Colonic mucosa (tissue), 4 donors: ENCODE measurements at places on chromosomes 7 and 10.

DNA sequence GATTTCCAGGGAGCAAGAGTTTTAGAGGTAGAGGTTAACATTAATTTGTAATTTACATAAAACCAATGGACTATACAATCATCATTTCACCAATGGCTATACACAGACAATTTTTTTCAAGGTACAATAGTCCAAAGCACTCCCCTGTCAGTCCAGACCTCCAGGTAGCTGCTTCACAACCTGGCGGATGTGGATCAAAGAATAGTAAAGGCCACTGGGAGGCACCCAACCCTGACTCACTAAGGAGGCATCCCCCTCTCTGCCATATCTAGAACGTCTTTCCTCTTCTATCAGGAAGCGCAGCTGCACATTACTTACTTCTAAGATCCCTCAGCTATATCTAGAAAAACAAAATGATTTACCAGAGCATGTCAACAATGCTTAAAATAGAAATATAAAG lies 217.7 kb upstream of the AOAH start:
- H3K36me3 ChIP-seq = no peaks in the 10 kb centered on the region
- no peaks in the 10 kb centered on the region for H3K27me3 ChIP-seq
- DNase-seq = no peak
- no peak overlapping the region for H3K4me3 ChIP-seq
- H3K27ac ChIP-seq = no peak overlapping the region

GRCh38 chr7:18638594-18639452 lies 143.3 kb downstream of the HDAC9 start:
- H3K4me3 ChIP-seq = no peak overlapping the region
- no peak for DNase-seq
- H3K36me3 ChIP-seq = no peaks in the 10 kb centered on the region

DNA sequence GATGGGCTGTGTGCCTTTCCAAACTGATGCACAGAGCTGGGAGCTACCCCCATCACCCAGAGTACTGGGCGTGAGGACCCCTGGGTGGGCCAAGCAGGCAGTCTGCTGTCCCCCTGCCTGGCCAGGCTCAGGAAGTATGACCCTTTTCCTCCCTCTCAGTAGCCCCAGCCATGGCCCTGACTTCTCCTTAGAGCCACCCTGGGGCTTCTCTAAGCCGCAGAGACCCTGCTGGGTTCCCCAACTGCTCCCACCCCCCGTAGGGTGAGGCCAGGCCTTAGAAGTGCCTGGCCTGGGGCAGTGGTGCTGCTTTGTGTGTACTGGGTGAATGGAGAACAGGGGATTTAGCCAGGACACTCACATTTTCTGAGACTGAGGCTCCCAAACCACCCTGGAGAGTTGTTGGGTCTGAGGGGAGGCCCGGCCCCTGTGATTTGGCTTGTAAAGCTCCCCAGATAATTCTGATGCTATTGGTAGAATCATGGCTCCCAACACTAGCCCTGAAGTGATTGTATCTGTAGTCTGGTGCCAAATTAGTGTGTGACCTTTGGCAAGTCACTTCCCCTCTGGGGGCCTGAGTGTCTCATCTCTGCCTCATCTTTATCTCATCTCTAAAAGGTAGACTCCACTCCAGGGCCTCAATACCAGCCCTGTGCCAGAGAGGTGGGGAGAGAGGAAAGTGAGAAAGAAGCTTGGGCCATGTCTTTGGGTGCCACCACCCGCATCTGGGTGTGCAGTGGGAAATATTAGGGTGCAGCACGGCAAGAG lies 99.7 kb upstream of the PPIF start:
- H3K27me3 ChIP-seq = no peaks in the 10 kb centered on the region
- H3K4me1 ChIP-seq = peaks cover 6% of the 10 kb centered on the region
- no peak for DNase-seq
- no peaks in the 10 kb centered on the region for H3K36me3 ChIP-seq
- H3K27ac ChIP-seq = peak overlapping the region; percentile 67

DNA sequence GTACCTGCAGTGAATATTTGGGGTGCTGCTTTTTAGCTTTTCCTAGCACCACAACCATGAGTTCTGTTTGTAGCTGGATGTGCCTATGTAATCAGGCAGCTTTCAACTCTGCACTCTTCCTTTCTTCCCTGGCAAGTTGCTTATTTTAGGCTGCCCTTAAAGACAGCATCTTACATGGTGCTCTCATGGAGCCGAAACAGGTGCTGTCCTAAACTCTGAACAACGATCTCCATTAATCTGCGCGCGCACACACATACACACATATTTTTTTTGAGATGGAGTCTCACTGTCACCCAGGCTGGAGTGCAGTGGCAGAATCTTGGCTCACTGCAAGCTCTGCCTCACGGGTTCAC lies 9.1 kb downstream of the RPS24 start:
- H3K4me3 ChIP-seq = no peak overlapping the region
- H3K36me3 ChIP-seq = no peaks in the 10 kb centered on the region
- H3K4me1 ChIP-seq = no peaks in the 10 kb centered on the region

GRCh38 chr10:124708246-124708779 lies 35.9 kb downstream of the FAM53B start:
- H3K4me1 ChIP-seq = peaks cover 37% of the 10 kb centered on the region
- H3K36me3 ChIP-seq = peaks cover 6% of the 10 kb centered on the region
- no peaks in the 10 kb centered on the region for H3K27me3 ChIP-seq
- H3K27ac ChIP-seq = peak overlapping the region; percentile 67

DNA sequence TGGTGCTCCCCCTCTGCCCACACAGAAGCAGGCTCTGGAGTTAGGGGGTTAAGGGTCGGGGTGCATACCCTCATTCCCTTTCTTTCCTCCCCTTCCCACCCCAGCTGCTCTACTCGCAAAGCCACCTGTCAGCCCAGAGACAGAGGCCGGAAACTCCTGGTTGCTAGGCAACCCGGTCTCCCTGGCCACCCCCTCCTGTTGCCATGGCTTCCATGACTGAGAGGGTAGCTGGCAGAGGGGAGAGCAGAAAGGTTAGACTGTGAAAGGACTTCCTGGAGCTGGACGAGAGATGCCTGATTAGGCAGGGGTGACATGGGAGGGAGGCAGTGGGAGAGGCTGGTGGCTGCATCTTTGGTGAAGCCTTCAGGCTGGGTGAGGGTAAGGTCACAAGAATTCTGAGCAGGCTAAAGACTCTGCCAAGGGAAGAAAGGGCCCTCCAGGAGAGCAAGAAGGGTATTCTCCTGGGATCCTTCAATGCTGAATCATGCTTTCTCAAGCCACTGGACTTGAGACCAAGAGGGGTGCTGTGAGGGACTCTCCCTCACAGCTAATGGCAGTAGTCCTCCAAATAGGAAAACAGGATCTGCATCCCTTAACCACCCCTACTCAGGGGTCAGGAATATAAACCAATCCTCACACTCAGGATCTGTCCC lies 5.4 kb downstream of the PSD start:
- H3K27me3 ChIP-seq = peaks cover 23% of the 10 kb centered on the region
- H3K4me3 ChIP-seq = no peak overlapping the region
- H3K4me1 ChIP-seq = no peaks in the 10 kb centered on the region

GRCh38 chr7:128189231-128189930 lies 51.7 kb upstream of the LEP start:
- H3K4me3 ChIP-seq = no peak overlapping the region
- no peaks in the 10 kb centered on the region for H3K36me3 ChIP-seq
- H3K4me1 ChIP-seq = no peaks in the 10 kb centered on the region
- no peak for DNase-seq
- H3K27ac ChIP-seq = no peak overlapping the region
- peaks cover 3% of the 10 kb centered on the region for H3K27me3 ChIP-seq

DNA sequence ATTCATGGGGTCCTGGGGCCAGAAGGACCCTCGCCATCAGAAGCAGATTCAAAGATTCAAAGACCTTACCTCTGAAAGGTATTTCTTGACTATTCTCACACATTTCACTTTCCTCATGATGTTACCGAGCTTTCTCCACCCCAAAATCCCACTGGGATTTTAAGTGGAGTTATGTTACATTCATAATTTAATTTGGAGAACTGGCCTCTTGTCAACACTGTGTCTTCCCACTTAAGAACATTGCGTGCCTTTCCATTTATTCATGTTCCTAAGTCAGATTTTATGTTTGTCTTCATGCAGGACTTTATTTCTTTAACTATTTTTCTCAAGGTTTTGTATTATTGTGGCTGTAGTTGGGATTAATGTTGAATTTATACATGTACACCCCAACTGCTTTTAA lies 123.5 kb upstream of the BMPER start:
- no peaks in the 10 kb centered on the region for H3K36me3 ChIP-seq
- no peaks in the 10 kb centered on the region for H3K27me3 ChIP-seq
- H3K4me3 ChIP-seq = no peak overlapping the region
- H3K27ac ChIP-seq = no peak overlapping the region

DNA sequence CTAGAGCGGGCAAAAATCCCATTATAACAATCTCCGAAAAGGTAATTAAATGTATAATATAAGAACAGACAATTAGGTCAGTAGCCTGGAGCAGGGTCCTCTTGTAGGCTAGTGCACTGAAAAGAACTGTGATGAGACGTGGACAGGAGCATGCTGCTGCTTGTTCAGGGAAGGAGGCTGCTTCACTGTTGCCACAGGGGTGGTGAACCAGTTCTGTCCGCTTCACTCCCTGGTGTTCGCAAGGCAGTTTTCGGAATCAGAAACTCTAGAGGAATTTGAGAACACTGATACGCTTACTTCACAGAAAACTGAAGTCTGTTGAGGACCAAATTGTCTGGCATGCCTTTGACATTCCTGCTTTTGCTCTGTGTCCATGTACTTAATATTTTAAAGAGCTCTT lies 17.4 kb downstream of the ZNRF2 start:
- H3K4me1 ChIP-seq = peaks cover 8% of the 10 kb centered on the region
- DNase-seq = no peak
- H3K36me3 ChIP-seq = no peaks in the 10 kb centered on the region
- H3K27me3 ChIP-seq = no peaks in the 10 kb centered on the region
- no peak overlapping the region for H3K4me3 ChIP-seq

DNA sequence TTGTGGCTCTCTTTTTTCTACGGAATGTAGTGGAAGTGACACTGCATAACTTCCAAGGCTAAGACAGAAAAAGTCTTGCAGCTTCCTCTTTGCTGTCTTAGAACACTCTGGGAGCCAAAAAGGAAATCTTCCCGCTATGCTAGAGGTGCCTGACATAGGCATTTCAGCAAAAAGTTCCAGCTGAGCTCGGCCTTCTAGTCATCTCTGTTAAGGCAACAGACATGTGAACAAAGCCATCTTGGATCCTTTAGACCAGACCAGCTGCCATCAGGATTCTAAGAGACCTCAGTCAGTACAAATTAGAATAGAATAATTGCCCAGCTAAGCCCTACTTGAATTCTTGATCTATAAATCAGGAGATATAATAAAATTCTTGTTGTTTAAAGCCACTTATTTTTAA lies 16.3 kb upstream of the COL1A2 start:
- no peaks in the 10 kb centered on the region for H3K4me1 ChIP-seq
- H3K4me3 ChIP-seq = no peak overlapping the region
- no peak overlapping the region for H3K27ac ChIP-seq
- no peaks in the 10 kb centered on the region for H3K36me3 ChIP-seq

GRCh38 chr7:525740-526139 lies 6.1 kb upstream of the PDGFA start:
- H3K27ac ChIP-seq = no peak overlapping the region
- no peak overlapping the region for H3K4me3 ChIP-seq
- no peak for DNase-seq

GRCh38 chr10:6423413-6424170 lies 156.5 kb downstream of the PRKCQ start:
- no peak overlapping the region for H3K4me3 ChIP-seq
- no peaks in the 10 kb centered on the region for H3K27me3 ChIP-seq
- no peaks in the 10 kb centered on the region for H3K4me1 ChIP-seq
- DNase-seq = no peak
- no peak overlapping the region for H3K27ac ChIP-seq

DNA sequence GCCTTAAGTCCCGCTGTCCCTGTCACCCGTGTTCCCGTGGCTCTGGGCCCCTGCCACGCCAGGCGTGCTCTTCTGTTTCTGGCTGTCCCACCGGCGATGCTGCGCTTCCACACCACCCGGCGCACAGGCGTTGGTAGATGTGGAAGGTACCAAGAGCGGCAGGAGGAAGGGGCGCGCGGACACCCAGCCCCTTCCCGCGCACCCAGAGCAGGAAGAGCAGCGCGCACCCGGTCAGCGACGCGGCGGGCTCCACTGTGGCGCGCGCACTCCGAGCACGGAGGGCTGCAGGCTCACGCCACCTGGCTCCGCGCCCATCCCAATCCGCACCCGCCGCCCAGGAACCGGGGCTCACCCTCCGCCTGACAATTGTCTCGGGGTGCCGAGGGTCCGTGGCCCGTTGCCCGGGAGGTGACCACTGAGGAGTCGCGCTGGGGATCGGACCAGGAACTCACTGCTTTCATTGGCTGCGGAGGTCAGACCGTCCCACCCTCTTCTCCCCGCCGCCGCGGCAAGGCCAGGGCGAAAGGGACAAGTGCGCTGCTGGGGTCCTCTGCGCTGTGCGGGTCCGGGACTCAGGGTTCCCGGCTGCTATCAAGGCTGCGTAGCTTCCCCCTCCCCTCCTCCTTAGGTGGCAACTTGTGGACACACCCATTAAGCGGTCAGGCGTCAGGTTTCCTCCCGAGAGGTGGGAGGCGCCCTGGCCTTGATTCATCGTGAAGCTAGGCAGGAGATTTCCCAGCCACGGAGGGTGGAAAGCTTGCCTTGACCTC lies 121.6 kb upstream of the ZNF92 start:
- no peak overlapping the region for H3K27ac ChIP-seq
- no peaks in the 10 kb centered on the region for H3K36me3 ChIP-seq
- H3K4me3 ChIP-seq = peak overlapping the region; percentile 44
- H3K27me3 ChIP-seq = no peaks in the 10 kb centered on the region
- DNase-seq = peak; percentile 53

DNA sequence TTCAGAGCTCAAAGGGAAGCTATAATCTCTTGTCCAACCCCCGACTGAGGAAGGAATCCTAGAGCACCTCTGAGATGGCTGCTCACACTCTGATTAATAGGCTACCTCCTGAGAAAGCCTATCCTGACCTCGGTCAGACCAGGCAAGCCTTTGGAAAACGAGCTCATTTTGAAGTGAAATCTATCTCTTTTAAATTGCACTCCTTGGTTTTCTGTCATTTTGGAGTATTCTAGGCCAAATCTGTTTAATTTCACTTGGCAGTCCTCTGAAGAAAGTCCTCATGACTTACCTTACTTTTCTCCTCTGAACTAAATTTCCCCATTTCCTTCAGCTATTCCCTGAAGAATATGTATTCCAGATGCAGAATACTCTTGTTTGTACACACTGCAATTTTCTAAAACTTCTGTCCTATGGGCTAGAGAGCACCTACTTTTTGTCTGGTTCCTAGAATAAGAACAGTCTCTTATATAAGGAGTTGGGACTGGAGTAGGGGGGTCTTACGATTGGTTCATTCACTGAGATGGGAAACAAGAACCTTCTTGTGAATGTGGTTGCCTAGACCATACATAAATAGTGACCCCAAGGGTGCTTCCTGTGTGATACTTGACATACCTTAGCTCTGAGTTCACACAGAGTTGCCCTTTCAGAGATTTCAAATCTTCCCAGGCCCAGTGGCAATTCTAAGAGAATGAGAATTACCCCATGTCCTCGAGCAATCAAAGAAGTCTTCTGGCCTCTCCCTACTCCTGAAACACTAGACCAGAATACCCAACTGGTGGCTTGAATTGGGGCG lies 31.9 kb upstream of the HPS1 start:
- no peak for DNase-seq
- H3K27me3 ChIP-seq = no peaks in the 10 kb centered on the region

GRCh38 chr7:55128693-55129394 lies 110.0 kb downstream of the EGFR start:
- no peak overlapping the region for H3K4me3 ChIP-seq
- DNase-seq = no peak
- H3K36me3 ChIP-seq = no peaks in the 10 kb centered on the region
- H3K4me1 ChIP-seq = peaks cover 13% of the 10 kb centered on the region

- no peaks in the 10 kb centered on the region for H3K36me3 ChIP-seq
- H3K4me1 ChIP-seq = no peaks in the 10 kb centered on the region
- H3K27me3 ChIP-seq = no peaks in the 10 kb centered on the region
Measured at GRCh38 chr10:131578472-131578970, 267.0 kb upstream of the TCERG1L start.

GRCh38 chr10:14918964-14919363 lies 34.9 kb downstream of the DCLRE1C start:
- no peak overlapping the region for H3K4me3 ChIP-seq
- no peak for DNase-seq
- H3K27ac ChIP-seq = no peak overlapping the region
